ENCODE measurements at places on chromosomes 7 and 10.

DNA sequence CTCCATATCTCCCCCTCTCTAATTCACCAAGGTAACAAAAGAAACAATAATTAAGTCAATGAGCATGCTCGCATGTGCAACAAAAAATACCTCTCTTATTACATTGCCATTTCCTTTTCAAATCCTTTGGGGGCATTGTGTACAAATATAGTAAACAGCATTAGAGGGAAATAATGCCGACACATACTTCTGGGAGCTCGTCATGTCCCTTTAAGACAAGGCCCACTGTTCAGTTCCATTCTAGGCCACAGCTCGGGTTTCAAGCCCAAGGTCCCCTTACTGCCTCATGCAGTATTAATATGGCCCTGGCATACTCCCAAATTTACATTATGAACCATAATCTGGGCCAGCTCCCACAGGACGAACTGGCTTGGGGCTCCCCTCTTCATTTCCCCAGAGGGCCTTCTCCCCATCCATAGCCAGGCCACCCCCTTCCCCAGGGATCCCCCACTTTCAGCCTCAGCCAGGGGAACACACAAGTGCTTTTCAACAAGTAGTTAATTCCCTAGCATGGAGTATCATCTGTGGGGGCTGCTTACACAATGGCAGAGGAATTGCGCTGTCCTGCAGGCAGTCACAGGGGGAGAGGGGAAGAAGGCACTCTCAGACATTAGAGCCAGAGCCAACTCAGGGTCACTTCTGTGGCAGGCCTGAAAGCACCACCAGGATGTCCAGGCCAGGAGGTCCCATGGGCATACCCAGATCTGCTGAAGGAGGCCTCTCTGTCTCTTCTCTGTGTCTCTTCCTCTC, 110.6 kb downstream of the KCNMA1 start:
- no peak for DNase-seq

DNA sequence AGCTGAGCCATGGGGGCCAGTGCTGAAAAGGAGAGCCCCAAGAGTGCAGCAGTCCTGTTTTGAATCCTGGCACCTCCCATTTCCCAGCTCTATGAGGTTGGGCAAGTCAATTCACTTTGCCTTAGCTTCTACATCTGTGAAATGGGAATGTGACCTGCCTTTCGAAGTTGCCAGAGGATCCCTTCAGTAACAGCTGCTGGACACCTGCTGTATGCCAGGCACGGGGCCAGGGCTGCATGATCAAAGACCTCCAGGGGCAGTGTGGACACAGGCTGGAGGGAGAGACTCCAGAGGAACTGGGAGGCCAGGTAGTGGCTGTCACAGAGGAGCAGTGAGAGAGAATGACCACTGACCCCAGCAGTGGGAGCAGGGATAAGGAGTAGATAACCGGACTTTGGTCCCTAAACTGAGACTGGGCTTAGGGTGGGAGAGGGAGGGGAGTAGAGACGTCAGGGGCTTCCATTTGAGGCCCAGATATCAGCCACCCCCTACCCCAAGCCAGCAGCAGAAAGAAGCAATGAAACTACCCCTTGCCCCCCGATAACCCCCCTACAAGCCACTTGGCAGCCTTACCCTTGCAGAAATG, 45.2 kb downstream of the SRRM3 start:
- no peak for DNase-seq

DNA sequence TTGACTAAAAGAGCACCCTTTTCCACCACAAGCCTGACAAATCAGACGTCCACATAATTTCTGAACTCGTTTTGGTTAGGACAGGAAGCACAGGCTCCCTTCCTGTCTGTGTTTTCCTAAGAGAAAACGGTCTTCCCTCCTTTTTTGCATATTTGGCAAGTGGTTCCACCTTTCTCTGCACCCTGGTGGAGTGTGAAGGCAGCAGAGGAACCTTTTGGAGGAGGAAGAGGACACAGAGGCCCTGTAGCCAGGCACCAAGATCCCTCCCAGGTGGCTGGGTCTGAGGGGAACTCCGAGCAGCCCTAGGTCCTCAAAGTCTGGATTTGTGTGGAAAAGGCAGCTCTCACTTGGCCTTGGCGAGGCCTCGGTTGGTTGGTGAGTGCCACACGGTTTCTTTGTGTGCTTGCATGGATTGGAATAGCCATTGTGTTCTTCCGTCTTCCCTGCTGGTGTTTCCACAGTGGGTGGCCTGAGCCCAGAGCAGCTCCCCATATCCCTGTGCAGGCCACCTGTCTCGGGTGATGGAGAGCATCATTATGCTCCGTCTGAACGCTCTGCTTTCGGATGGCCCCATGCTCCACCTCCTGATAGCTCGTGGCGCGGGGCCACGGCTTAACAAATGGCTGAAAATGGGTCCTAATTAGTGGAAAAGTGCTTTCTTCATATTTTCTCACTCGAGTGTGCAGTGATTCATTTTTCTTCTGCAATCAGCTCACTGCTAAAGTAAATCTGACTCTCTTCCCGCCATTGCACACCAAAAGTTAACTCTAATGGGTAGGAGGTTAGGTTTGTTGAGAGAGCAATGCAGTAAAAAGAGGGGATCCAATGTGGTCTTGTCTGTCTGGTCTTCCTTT, 4.2 kb downstream of the IKZF1 start:
- DNase-seq, result no peak

DNA sequence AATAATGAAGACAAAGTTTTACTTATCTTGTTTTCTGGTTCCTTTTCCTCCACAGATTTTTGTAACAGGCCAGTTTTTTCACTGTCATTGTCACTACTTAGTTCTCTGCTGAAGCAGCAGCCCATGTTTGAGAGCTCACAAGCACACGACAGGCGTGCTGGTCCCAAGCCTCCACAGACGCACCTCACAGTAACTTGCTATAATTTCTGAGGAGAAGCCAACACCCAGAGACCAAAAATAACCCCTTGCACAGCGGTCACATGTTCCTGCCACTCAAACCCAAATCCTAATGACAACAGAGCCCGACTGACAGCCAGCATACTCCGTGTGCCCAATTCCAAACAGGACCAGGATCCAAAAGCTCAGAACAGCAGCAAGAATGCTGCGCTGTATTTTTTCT, 58.5 kb downstream of the LARP4B start:
- no peak for DNase-seq

DNA sequence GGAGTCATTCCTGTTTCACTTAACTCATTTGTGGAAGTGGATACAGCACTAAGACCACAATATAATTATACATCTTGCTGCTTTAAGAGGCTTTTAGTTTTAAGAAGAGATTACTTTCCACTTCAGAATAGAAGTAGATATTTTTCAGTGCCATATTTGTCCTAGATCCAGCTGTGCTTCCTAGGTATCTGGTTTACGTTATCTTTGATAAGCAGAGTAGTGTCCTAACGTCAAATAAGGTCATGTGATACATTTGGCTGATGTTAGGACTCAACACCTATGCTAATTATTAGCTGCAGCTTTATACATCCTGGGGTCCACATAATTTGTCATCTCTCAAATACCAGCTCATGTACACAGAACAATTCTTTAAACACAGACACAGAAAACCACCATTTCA, 196.2 kb upstream of the SMIM30 start:
- no peak for DNase-seq

GRCh38 chr10:51498424-51498823, 201.0 kb downstream of the CSTF2T start:
- DNase-seq, result no peak

GRCh38 chr7:88347090-88347489, 40.4 kb upstream of the STEAP4 start:
- no peak for DNase-seq

- DNase-seq, result no peak
These were observed 121.7 kb downstream of the FAM204A start for GRCh38 chr10:118220346-118220850.

DNA sequence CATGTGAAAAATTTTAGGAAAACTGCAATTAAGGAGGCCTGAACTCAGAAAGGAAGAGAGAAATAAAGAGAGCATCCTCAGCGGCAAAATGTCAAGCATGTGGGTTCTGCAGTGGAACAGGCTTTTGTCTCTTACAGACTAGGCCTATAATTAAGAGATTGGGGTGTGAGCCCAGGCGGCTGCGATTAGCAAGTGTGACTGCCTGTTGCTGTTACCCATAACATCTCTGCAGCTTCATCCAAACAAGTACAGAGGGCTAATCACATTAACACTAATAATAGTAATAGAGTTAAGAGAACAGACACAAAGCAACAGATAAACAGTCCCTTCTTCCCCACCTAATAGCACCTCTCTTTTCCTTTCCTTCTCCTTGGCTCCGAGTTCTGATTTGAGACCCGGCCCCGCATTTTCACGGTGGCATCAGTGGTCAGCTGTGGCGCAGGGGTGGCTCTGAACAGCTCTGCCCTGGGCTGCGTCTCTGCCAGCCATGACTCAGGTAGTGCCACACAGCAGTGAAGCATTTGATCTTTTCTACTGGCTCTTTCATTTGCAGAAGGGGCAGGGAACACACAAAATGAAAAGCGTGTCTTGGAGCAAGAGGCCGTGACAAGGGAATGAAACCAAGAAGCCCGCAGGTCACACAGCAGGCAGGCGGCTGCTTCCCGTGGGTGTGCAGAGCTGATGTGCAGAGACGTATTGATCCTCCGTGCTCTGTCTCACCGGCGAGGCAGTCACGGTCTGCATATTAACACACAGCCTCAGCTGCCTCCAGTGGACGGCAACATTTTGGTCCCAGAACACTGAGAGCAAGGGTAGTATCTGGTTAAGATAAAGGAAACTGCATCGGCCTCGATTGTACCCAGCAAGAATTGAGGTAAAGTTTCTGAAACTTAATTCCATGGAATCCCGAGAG, 103.1 kb downstream of the KLF6 start:
- DNase-seq, result no peak

DNA sequence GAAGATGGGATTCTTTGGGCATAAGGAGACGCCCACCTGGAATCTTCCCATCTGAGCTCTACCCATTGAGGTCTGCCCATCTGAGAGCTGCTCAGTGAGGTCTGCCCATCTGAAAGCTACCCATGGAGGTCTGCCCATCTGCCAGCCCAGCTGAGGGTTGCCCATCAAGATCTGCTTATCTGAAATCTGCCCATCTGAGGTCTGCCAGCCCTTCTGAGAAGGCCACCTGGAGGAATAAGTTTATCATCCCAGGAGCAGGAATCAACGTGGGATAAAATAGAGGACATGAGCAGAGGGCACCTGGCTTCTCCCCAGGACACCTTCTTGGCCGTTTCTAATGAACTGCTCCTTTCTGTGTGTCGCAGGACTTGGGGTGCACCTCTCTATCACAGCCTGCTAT, 35.3 kb upstream of the PDZD8 start:
- DNase-seq, result no peak

DNA sequence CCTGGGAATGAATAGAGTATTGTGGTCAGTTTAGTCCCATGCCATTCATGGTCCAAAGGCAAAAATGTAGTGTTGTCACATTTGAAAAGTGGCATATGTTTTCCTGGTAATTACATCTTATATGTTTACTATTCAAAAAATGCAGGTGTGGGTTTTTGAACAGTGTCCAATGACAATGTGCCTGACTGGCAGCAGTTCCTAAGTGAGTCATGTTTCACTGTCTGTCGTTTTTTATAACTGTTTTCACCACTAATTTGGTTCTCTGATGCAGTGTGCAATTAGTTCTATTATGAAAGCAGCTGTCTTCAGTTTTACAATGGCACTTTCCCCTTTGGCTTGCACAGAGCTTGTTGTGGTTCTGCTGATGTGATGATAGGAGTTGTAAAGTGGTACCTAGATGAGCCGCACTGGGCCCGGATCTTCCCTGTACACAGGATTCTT, 162.3 kb downstream of the SEM1 start:
- no peak for DNase-seq

DNA sequence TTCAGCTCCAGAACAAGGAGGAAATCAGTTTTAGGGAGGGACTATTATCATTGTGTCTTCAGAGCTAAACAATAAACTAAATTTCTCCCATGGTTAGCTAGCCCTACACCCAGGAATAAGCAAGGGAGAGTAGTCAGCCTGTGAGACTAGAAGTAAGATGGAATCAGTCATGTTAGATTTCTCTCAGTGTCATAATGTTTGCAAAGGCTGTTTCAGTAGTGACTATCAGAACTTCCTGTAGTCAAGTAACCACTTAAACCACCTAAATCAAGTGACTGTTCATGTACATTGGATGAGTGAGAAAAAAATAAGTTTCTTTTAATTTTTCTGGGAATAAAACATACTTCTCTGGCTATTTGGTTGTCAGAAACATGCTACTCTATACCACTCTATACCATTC, 121.6 kb downstream of the KCND2 start:
- DNase-seq, result no peak

- no peak for DNase-seq
These were observed 193.1 kb downstream of the COBL start for GRCh38 chr7:51123322-51124019.
